ENCODE measurements at places on chromosomes 1 and 21.

DNA sequence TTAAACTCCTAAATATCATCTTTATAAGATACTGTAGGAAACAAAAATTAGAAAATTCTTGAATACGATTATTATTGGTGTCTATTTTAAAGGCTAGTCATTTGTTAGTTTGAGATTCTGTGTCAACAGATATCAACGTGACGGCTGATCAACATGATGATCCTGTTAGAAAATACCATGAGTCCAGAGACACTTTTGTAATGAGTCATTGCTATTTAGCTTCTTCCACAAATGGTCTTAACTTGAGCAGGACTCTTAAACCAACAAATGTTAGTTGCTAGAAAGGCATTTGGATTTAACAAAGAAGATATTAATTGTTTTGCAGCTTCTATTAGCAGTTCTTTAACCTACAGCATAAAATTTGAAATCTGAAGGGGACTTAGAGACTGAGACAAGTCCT is 131.2 kb downstream of the TGFB2 start:
- DNase-seq = no peak

DNA sequence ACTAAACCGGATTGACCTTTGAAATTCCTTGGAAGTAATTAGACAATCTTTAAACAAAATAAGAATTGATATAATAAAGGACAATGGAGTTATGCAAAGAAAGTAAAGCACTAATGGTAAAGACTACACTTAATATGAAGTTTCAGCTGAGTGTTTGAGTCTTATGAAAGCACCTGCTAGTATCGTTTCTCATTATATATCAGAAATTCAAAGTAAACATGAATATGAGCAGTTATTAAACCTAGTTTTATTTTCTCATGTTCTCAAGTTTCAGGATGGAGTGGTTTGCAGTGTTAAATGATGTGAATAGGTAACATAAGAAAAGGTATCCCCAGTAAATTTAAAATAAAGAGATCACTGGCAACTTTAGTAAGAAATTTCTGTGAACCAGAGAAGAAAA is 188.6 kb downstream of the ZP4 start:
- DNase-seq = no peak

- no peak for DNase-seq
Measured at GRCh38 chr1:83909687-83910086, 89.2 kb downstream of the TTLL7 start.

DNA sequence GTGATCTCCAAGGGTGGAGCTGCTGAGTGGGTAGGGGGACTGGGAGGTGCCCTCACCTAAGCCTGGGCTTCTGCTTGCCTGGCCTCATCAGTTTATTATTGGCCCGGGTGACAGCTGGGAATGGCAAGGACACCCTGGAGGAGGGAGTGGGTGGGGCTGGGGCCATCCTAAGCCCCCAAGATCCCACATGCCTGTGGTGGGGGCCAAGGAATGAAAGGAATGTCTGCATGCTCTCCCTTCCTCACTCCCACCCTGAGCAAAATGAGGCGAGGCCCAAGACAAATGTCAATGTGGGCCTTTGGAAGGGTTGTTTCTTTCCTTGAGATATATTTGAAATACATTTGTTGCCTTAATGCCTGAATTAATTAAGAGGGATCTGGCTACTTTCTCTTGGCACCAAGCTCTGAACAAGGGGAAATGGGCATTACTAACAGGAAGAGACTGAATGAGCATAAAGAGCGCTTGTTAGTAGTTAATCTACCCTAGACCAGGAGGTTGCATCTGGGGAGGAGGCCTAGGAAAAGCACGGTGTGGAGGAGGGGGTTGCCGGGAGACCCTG is 19.7 kb upstream of the CHI3L1 start:
- DNase-seq = no peak

GRCh38 chr1:23611601-23612327 is 52.5 kb upstream of the ID3 start:
- DNase-seq = no peak

DNA sequence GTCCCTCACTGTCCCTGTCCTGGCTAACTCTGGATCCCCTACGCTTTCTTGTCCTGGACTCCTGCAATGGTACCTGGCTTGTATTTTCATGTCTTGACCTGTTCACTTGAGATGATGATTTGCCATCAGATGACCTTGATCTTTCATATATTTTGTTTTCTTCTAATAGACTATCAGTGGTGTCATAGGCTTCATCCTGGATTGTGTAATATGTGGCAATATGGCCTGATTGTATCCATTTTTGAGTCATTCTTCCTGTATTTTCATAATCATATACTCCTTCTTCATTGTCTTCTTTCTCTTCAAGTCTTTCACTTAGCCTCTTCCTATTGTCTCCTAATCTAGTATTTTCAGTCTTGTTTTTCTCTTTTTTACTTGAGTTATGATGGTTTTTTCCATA is 11.1 kb downstream of the FLG start:
- no peak for DNase-seq

- no peak for DNase-seq
Measured at GRCh38 chr1:60341274-60341673, 267.7 kb upstream of the C1orf87 start.

- no peak for DNase-seq
Measured at GRCh38 chr1:233453433-233454200, 126.1 kb downstream of the MAP3K21 start.

DNA sequence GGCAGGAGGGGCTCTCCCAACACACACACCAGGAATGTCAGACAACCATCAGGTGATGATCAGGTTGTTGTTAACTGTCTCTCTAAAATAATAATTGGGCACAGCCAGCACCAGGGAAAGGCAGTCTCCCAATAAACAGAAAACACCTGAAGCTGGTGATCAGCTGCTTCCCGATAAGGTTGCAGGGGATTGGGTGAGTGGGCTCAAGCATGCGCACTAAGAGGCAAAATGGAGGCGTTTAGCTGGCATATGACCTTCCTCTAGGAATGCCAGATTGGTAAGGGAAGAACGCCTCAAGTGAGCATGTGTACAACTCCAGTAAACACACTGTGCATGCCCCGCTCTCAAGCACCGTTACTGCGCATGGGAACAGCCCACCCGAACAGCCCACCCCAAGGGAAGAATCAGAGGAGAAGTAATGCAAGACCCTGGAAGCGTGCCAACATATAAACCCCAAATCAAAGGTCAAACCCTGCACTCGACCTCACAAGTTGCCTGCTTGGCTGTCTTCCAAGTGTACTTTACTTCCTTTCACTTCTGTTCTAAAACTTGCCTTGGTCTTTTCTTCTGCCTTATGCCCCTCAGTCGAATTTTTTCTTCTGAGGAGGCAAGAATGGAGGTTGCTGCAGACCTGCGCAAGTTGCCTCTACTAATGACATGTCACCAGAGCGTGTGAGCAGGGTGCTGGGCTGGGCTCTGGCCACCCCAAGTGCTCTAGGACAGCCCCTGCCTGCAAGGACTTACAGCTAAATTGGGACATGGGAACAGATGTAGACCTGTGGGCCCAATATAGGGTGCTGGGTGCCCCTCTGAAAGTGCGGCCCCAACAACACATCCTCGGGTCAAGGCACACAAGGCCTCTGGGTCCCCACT is 200.8 kb downstream of the RHOU start:
- DNase-seq = no peak

Data from fibroblast of the conjunctiva (primary cell).